Stimulated activated CD4-positive, alpha-beta T cell treated with anti-CD3 and anti-CD28 coated beads, Interleukin-12 subunit alpha, Interleukin-12 subunit beta, amount 100 ng/mL, for 24 hours (primary cell): ENCODE measurements at places on chromosomes 6 and 20.

DNA sequence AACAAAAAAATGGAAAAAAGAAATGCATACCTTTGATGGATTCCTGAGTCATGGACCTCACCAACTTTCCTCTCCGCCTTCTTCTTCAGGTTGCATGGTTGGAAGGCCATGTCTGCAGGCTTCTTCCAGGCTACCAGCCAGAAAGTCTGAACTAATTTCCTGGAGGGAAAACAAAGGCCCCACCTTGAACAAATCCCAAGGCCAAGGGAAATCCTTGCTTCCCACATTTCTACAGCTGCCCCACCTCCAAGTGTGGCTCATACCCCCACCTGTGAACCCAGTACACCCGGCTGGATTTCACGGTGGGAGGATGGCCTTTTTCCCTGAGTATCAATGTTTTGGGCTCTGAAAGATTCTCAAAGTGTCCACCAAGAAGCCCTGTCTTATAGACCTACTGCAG lies 22.4 kb downstream of the IL17A start:
- DNase-seq: no peak

DNA sequence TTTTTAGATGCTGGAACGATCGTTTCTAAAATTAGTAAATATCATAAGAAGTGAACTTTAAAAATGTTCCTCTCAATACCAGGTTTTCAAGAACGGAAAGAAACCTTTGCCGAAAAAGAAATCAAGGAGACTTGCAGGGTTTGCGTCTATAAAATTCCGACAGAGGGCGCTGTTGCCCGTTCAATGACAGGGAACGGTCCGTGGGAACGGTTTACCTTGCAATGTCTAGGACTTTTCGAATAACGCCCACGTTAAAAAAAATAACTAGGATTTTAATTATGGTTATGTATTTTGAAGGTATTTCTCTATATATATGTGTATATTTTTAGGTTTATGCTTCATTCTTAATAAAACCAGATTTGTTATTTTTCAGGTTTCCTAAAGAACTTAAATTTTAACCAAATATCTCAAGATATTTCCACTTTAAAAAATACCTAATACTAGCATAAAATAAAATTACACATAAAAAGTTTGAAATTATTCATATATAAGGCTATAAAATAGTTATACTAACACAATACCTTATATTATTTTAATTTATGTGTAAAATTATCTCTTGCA lies 2.5 kb upstream of the TFAP2B start:
- DNase-seq: peak; percentile 66

DNA sequence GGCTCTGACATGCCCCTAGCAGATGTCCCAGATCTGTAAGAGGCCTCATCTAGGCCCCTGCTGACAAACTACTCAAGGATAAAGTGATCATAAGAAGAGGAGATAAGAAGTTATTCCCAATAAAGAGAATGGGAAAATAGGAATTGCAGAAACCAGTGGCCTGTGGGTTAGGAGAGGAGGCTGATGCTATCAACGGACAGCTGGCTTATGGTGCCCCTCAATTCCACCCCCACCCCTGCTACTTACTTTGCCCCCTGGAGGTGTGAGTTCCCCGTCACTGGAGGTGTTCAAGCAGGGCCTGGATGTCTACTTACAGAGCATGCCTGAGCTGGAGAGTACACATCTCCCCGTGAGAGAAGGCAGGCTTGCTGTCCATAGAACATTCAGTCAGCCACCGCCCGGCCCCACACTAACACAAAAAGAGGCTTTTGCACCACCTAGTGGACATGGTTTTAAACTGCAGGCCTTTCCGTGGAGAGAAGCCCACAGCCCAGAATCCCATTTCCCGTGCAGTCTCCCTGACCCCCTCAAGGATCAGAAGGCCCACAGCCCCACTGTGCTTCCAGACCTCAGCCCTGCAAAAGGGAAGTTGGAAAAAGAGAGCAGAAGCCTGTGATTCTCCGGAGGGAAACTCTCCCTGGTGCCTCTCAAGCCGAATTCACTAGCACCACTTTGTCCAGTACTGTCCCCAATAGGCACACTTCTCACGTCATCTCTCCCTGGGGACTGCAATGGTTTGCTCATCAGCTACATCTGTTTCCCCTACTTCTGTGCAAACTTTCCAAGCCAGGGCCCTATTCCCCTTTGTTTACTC lies 23.8 kb upstream of the BNIP5 start:
- DNase-seq: peak; percentile 52

DNA sequence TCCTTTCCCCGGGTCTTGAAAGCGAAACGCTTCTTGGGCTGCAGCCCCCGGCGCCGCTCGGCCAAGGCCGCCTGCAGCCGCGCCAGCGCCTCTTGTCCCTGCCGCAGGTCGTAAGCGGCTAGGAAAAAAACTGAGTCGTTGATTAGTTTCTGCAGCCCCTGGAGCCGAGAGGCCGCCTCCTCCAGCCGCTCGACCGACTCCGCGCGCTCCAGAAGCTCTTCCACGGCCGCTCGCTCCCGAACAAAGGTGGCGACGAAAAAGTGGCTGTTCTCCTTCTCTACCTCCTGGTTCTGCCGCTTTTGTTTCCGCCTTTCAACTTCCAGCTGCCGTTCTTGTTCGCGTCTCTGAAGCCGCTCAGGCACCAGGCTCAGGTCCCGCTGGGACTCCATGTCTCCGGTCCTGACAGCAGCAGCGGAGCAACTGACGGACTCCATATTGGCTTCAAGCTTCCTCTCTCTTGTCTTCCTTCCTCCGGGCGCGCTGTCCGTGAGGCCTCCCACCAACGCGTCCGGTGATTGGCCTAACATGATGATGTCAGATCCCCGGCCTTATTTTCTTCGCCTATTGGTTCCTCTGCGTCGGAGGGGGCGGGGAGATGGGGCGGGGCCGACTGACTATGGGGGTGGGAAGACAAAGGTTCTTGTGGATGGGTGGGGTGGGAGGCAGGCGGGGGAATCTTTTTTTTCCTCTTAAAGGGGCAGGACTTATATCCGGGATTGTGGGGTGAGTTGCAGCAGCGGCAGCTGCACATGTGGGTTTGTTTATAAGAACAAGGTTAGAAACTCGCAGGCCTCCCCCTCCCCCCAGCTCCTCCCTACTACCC lies at the start of gene TBCC:
TBCC (minus strand) TSS at position 464 of the 823 bp plus-strand sequence; CDS start at position 434, 30 bp downstream.
- DNase-seq: peak; percentile 86

GRCh38 chr6:44010411-44011349 lies 116.6 kb downstream of the MRPL14 start:
- DNase-seq: no peak

GRCh38 chr6:27130668-27131428 lies 116.7 kb upstream of the PRSS16 start:
- no peak for DNase-seq

GRCh38 chr20:20557406-20557805 lies 155.0 kb downstream of the RALGAPA2 start:
- no peak for DNase-seq

- DNase-seq: peak; percentile 62
Measured at GRCh38 chr6:43021270-43022047, at the start of gene RRP36. Gene RRP36 (plus strand): TSS chr6:43021623. CDS start chr6:43021655, 32 bp downstream.

GRCh38 chr20:33791959-33792597 lies 19.1 kb upstream of the CHMP4B start:
- DNase-seq: no peak

GRCh38 chr6:28643017-28643740 lies 117.5 kb downstream of the GPX5 start:
- DNase-seq: peak; percentile 76

GRCh38 chr20:50191065-50191543 lies 474 bp downstream of the CEBPB start:
- peak; percentile 53 for DNase-seq

DNA sequence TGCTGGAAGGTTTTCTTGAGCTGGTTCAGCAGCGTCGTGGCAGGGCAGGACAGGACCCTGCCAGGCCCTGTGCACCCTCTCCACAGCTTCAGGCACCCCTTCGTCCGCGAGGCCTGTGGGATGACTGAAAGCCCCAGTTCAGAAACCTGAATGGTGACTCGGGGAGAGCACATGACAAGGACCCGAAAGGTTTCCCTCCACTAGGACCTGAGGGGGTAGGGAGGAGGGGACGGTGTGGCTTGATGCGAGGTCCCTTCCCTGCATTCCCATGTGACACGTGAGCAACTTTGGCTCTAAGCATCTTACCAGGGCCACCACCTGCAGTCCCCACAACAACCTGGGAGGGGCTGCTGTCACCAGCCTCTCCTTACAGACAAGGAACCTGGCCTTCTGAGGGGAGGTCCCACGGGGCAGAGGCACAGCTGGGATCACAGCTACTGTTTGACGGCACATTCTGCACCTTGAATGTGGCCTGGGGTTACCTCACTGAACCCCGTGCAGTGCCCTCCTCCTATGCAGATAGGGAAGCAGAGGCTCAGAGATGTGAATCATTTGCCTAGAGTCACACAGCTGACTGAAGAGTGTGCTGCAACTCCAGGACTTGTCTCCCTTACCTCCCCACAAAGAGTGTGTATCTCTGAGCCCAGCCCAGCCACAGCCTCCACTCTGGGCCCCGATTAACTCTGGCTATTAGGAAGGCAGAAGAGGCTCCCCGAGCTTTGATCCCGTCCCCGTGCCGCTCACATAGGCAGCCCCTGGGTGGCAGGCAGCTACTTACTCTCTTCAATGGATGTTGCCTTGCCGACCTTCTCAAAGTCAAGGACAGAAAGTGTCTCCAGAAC lies 84.6 kb downstream of the PTPN1 start:
- no peak for DNase-seq

GRCh38 chr6:134516582-134516981 lies 198.7 kb upstream of the SGK1 start:
- no peak for DNase-seq

- DNase-seq: no peak
Measured at GRCh38 chr20:48722737-48723191, 105.0 kb downstream of the PREX1 start.

- no peak for DNase-seq
Measured at GRCh38 chr6:158411998-158412397, 99.7 kb downstream of the TULP4 start.

DNA sequence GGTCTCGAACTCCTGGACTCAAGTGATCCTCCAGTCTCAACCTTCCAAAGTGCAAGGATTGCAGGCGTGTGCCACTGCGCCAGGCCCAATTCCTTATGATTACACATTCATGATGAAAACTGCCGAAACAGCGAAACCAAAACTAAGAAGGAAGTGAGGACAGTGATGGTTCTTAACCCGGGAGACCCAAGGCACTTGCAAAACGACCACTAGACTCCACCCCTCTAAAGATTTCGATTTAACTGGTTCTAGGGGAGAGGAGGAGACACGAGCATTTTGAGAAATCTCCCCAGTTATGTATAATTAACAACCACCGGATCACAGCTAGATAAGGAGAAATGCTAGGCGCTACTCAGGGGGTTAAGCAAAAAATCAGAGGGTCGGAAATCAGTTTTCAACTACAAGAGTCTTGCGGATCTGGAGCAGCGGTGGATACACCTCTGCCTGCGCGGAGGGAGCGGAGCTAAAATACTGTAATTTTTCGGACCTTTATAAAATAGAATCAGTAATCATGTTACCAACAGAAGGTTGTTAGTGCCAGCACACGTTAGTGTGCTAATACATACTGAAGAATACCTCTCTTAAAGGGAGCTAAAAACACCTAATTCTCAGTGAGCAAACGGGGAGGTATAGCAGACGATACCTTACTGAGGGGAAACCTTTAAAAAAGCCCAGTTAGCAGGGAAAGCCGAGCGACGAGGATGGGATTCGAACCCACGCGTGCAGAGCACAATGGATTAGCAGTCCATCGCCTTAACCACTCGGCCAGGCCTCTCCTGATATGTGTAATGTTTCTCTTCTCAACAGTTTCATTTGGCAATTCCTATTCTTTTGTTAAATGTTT lies 60.0 kb upstream of the BTN3A2 start:
- peak; percentile 79 for DNase-seq

DNA sequence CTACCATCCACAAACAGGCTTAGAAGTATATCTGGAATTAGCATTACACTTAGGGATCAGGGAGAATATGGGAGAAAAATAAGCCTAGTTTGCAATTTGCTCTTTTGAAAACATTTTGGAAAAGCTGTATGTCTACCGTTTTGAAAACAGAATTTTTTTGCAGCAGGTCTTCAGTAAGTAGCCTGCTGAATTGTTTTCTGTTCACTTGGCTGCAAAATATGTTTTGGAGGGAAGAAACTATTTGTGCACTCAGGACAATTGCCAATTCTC lies 39.6 kb downstream of the ILRUN start:
- DNase-seq: no peak

- DNase-seq: no peak
Measured at GRCh38 chr20:15976047-15976736, 597.1 kb downstream of the KIF16B start.

DNA sequence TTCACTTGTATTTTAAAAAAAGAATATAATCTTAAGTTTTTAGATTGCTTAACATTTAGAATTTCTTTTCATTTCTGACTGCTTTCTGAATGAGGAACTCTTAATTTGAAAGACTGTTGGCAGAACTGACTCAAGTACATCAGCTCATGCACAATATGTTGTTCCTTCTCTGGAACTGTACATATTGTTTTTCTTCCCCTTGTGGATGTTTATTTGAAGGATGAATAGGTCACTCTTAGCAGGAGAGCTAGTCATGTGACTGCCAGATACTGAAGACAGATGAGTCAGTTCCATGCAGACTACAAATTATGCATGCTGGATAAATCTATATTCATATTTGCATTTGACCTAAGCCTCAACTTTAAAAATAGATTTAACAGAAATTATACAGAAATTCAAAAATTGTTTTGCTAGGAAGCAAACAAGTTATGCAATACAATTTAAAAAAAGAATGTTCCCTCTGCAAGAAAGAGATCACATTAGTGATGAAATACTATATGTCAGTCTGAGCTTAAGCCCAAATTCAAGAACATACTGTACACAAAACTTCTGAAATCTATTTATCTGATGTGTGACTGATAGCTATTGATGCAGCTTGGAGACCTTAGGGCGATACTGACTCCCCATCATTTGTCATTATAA lies 1274.9 kb upstream of the GJE1 start:
- no peak for DNase-seq

- no peak for DNase-seq
Measured at GRCh38 chr6:163585932-163586437, 171.5 kb downstream of the QKI start.

DNA sequence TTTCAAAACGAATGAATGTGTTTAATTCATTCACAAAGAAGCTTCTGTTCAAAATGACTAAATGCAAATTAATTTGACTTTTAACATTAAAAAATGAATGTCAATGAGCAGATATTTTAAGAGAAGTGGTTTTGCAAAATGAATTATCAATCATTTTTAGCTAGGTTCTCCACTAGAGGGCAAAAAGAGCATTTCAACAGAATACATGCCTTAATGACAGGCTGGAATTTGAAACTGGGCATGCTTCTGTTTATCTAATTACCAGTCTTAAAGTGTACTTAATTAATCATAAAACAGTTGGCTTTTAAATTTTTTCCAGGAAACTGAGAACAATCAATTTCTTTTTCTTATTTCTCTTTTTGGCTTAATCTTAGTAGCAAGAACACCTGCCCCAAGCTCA lies 63.8 kb upstream of the TINAG start:
- DNase-seq: no peak

GRCh38 chr6:49565855-49566254 lies 15.4 kb downstream of the C6orf141 start:
- DNase-seq: no peak

DNA sequence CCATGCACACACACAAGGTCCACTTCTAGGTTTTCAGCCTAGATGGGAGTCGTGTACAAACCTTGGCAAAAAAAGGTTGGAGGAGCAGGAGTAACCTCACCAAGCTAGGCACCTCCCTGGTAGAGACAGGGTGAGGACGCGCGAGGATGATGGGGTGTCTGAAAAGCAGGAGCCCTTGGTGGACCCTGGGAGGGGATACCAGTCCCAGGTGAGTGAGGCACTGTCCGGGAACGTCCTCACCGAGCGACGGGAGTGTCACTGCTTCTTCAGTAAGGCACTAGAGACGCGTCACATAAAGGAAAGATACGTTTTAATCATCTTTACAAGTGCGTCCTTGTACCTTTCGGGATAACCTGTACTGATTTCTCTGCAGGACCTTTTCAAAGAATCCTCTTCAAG lies 29.4 kb upstream of the ZBP1 start:
- DNase-seq: no peak
